ENCODE measurements at places on chromosomes 13 and 19. TPM values are rescaled to one million over a fixed set of nuclear protein-coding genes. Genes with fewer than 3 reads are reported as not detected.
A peak's percentile ranks its signal among the peaks of the same experiment; 100 is the strongest.

Gene NAA16
- 4.2 TPM for polyA plus RNA-seq

Gene RASA3
- polyA plus RNA-seq = 4.1 TPM

Gene EDNRB
- not detected for polyA plus RNA-seq

Gene DMKN
- polyA plus RNA-seq = 391 TPM

Gene ZSWIM9
- polyA plus RNA-seq = 3.9 TPM

Gene ZNF497
- 0.43 TPM for polyA plus RNA-seq

Gene C3
- polyA plus RNA-seq = 5.2 TPM

Gene MYBPC2
- polyA plus RNA-seq = not detected

DNA sequence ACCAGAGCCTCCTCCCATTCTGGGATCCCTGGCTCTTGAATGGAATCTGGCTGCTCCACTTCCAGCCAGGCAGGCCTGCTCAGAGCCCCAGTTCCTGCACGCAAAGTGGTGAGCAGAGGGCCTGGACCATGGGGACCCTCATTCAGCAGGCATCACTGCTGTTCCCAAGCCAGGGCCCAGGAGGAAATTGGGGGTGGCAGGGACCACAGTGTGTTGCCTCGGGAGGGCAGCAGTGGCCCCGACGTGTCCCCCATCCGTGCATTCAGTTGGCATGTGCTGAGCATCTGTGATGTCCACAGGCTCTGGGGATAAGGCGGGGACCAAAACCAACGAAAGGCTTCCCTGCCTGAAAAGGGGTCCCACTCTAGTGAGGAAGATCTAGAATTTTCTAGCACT lies 11.2 kb downstream of the CCDC97 start:
- DNase-seq = no peak

DNA sequence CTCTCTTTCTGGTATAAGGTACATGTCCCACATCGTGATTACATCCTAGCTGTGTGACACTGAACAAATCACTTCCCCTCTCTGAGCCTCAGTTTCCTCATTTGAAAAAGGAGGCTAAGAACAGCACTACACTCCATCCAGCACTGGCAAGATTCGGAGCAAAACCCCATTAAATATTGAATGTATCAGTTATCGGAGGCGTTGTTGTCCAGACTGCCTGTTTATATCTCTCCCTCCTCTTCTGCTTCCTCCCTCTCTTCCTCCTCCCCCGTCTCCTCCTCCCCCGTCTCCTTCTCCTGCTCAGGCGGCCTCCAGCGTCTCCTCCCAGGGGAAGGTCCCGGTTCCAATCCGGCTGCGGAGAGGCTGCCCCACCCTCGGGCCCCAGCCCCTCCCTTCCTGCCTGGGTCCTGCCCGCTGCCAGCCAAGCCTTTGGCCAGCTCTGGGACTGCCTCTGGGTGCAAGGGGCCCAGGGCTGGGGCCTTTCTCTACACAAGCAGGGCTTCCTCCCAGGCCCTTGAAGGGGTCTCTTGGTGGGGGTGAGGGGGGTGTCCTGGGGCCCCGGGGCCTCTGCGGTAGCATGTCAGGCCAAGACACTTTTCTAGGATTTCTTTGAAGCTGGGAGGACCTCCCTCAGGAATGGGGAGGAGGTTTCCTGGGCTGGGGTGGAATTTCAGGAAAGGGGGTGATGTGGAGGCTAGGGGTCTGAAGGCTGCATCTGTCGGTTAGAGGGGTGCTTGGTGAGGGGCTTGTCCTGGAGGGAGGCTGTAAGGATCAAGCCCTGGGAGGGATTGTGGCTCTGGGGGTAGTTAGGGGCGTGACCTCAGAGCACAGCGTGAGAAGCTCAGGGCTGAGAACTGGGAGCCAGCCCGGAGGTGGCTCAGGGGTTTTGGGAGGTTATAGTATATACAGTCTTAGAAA lies 1.9 kb downstream of the RRAS start:
- peak; percentile 40 for DNase-seq

GRCh38 chr13:99154064-99154463 lies 46.6 kb upstream of the UBAC2 start:
- DNase-seq = no peak

- DNase-seq = no peak
Observed at GRCh38 chr19:46361915-46362314, 15.0 kb downstream of the PPP5C start.

GRCh38 chr13:110453797-110454196 lies 107.7 kb downstream of the RAB20 start:
- no peak for DNase-seq

DNA sequence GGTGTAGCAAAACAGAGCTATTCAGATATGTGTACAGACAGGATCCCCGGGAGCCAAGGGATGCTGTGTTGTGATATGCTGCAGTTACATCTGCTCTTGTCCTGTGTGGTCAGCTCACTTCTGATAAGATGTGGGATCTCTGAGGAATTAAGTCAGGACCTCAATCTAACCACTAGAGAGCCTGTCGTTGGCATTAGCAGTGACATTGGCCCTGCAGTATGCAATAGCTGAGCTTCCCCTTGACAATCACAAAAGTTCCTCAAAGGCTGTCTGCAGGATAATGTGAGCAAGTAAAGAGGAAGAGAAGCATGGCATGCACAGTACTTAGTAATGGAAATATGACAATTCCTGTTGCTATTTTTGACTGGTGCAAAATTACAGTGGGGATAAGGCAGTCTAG lies 203.4 kb upstream of the MIR17HG start:
- DNase-seq = no peak

DNA sequence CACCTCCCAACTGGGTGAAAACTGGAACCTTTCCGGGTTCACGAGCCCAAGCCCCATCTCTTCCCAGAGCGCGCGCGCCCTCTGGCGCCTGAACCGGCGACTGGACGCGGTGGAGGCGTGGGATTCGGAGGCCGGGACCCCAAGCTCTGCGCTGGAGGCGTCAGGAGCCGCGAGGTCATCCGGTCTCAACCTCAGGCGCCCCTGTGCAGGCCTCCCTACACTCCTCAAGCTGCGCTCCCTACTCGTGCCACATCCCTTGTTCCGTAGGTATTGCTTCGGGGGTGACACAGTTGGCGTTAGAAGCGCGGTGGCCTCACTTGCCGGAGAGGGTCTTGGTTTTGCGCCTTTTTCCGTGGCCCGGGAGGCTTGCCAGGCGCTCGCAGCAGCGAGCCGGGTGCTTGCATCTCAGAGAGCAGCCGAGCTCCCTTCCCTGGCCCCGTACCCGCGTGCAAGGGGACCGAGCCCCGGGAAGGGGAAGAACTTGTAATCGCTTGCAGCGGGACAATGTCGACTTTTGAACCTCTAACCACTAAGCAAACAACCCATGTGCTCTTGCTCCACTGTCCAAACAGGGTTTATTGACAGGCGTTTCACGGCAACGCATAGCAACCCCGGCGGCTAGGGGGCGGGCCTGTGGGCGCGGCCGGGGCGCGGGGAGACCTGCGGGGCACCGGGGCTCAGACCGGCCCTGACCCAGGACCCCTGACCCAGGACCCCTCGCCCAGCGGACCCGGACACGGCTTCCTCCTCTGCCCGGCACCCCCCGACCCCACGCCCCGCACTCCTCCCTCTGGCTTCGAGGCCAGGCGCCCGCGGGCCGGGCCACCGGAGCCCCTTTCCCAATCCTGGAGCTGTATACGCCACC lies 8.5 kb downstream of the CDX2 start:
- no peak for DNase-seq

DNA sequence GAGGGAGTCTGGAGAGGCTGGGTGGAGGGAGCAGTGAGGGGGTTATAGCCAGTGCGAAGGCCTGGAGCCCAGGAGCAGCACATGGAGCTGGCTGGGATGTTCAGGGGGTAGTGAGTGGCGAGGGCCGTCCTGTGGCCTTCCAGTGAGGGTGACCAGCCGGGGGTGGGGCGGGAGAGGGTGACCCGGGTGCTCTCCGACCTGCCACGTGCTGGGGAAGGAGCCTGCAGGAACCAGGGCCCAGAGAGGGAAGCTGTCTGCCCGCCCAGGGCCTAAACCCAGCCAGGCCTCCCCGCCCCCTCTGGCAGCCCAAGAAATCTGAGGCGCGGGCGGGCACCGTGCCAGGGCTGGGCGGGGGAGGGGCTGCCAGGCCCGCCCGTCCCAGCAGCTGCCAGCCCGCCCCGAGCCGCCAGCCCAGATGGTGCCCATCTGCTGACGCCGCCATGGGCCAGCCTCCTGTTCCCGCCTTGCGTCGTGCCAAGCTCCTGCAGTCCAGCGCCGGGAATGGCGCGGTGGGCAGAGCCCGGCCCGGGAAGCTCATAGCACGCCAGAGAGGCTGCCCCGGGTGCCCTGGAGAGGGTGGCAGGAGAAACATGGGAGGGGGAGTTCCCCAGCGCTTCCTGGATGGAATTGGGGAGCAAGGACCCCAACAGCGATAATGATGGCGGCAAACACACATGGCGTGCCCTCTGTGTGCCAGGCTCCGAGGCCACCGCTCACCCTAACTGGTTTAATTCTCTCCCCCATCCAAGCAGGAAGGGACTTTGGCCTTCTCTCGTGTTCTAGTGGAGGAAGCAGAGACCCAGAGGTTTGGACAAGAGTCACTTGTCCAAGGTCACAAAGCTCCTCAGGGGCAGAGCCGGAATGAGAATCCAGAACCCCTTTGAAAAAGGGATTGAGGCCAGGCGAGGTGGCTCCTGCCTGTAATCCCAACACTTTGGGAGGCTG lies 21.5 kb downstream of the NFIC start:
- no peak for DNase-seq

DNA sequence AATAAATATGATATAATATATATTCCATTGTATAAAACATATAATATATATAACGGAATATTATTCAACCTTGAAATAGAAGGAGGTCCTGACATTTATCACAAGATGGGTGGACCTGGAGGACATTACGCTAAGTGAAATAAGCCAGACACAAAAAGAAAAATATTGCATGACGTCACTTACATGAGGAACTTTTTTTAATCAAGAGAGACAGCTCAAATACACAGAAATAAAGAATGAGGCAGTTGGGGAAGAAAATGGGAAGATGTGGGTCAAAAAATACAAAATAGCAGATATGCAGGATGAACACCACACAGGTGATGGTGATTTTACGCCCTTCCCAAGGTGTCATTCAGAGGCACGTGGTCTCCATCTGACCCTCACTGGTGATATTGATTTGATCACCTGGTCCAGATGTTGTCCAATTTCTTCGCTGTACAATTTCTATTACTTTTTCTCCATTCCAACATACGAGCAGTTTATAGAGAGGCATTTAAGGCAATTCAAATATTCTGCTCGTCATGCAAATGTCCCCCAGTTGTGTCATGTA lies 513 bp upstream of the ZNF317 start:
- no peak for DNase-seq

DNA sequence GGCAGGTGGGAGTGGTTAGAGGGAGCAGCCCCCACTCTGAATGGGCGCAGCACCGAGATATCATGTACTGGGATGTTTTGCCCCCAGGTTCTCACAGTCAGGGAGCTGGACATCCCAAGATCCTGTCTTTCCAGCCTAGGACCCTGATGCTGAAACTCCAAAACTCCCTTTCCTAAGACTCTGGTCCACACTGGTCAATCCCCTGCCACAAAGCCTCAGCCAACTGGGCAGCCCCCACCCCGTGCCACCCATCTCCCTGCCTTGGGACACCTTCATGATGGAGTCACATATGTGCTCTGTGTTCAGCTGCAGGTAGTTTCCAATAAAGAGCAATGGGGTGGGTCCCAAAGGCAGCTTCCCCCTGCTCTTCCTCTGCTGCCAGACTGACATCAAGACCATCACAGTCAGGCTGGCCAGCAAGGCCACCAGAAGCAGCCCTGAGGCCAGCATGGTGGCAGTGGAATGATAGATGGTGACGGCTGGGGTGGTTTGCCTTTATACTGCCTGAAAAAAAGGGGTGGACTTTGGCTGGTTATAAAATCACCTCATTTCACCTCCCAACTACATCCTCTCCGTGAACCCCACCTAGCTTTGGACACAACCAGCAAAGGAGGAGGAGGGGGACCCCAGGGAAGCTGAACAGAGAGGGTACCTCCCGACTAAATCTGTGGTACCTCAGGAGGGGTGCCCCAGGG lies 36.3 kb downstream of the CYP2B6 start:
- DNase-seq = no peak
